Cardiac muscle cell (in vitro differentiated cells and primary cell): ENCODE measurements at places on chromosomes 11 and 22. TPM values are rescaled to one million over a fixed set of nuclear protein-coding genes. Genes with fewer than 3 reads are reported as not detected.

GRCh38 chr22:39108487-39108886 lies 11.4 kb downstream of the APOBEC3H start:
- H3K4me3 ChIP-seq: no peak overlapping the region
- peaks cover 5% of the 10 kb centered on the region for H3K4me1 ChIP-seq
- no peak for DNase-seq
- no peaks in the 10 kb centered on the region for H3K27me3 ChIP-seq
- H3K27ac ChIP-seq: no peak overlapping the region
- H3K36me3 ChIP-seq: no peaks in the 10 kb centered on the region

GRCh38 chr11:83054904-83055380 lies 16.8 kb downstream of the RAB30 start:
- H3K27ac ChIP-seq: no peak overlapping the region
- no peak overlapping the region for H3K4me3 ChIP-seq
- H3K27me3 ChIP-seq: no peaks in the 10 kb centered on the region
- H3K4me1 ChIP-seq: peaks cover 11% of the 10 kb centered on the region
- no peak for DNase-seq

DNA sequence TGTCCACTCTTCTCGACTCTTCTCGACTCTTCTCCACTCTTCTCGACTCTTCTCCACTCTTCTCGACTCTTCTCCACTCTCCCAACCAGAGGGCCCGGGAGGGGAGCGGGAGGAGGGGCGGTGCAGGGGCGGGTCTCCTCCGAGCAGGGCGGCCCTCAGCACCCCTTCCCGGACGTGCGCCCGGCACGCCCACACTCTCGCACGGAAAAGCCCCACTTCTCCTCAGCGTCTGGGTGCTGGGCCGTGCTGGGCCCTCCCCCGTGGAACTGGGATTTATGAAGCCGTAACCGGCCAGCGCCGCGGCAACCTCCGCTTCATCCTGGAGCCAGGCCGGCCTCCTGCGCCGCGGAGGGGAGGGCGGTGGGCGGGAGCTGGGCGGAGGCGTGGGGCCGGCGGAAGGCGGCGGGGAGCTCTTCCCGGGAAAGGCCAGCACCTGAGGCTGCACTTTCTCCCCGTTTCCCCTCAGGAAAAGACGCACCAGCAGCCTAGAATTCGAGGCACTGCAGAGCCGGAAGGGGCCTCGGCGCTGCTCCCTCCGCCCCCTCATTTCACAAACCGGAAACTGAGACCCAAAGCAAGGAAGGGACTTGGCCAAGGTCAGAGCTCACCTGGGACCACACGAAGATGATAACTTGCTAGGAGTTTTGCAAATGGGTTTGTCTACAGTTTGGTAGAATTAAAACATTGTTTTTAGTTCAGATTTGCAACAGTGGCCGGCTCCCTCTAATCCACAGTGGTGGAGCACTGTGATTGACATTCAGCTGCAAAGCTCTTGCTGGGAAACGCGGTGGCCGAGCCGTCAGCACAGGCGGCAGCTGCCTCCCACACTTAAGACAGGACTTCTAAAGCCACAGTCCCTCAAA lies 31.6 kb upstream of the JAM3 start:
- H3K4me1 ChIP-seq: peaks cover 48% of the 10 kb centered on the region
- peak overlapping the region; percentile 49 for H3K4me3 ChIP-seq
- H3K27ac ChIP-seq: peak overlapping the region; percentile 63
- peak; percentile 74 for DNase-seq

GRCh38 chr11:38136887-38137286 lies 1538.9 kb upstream of the RAG2 start:
- H3K36me3 ChIP-seq: no peaks in the 10 kb centered on the region
- no peak for DNase-seq
- no peaks in the 10 kb centered on the region for H3K4me1 ChIP-seq

DNA sequence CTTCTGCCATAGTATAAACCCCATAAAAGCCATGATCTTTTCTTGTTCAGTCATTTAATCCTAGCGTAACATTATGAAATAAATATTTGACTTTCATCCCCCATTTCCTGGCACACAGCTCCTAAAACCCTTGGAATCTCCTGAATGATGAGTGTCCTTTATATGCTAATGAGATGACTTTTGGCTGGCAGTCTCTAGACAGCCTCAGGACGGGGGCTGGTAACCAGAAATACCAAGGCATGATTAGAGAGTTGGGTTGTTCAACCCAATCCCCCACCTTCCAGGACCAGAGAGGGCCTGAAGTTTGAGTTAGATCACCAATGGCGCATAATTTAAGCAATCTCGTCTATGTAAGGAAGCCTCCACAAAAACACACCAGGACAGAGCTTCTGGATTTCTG lies 1246.1 kb upstream of the TENM4 start:
- no peaks in the 10 kb centered on the region for H3K4me1 ChIP-seq
- H3K27me3 ChIP-seq: no peaks in the 10 kb centered on the region
- no peak for DNase-seq
- H3K4me3 ChIP-seq: no peak overlapping the region
- no peak overlapping the region for H3K27ac ChIP-seq
- H3K36me3 ChIP-seq: no peaks in the 10 kb centered on the region

DNA sequence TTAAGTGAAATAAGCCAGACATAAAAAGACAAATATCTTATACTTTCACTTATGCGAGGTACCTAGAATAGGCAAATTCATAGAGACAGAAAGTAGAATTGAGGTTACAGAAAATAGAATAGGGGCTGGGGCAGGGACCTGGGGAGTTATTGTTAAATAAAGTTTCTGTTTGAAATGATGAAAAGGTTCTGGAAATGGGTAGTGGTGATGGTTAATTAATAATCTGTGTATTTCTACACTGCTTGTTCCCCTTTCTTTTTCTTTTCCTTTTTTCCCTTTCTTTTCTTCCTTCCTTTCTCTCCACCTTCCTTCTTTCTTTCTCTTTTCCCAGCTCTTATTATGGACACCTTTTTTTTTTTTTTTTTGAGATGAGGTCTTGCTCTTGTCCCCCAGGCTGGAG lies 2.8 kb downstream of the NAALADL1 start:
- H3K36me3 ChIP-seq: no peaks in the 10 kb centered on the region
- H3K27ac ChIP-seq: no peak overlapping the region
- DNase-seq: no peak
- no peaks in the 10 kb centered on the region for H3K4me1 ChIP-seq
- no peaks in the 10 kb centered on the region for H3K27me3 ChIP-seq

- no peak overlapping the region for H3K27ac ChIP-seq
- H3K4me3 ChIP-seq: no peak overlapping the region
- no peaks in the 10 kb centered on the region for H3K36me3 ChIP-seq
- no peaks in the 10 kb centered on the region for H3K27me3 ChIP-seq
Measured at GRCh38 chr22:18731075-18731666, 119.5 kb upstream of the RIMBP3 start.

GRCh38 chr22:24833881-24834495 lies 28.0 kb downstream of the SGSM1 start:
- no peaks in the 10 kb centered on the region for H3K36me3 ChIP-seq
- no peaks in the 10 kb centered on the region for H3K27me3 ChIP-seq
- no peaks in the 10 kb centered on the region for H3K4me1 ChIP-seq
- no peak overlapping the region for H3K27ac ChIP-seq
- no peak for DNase-seq

DNA sequence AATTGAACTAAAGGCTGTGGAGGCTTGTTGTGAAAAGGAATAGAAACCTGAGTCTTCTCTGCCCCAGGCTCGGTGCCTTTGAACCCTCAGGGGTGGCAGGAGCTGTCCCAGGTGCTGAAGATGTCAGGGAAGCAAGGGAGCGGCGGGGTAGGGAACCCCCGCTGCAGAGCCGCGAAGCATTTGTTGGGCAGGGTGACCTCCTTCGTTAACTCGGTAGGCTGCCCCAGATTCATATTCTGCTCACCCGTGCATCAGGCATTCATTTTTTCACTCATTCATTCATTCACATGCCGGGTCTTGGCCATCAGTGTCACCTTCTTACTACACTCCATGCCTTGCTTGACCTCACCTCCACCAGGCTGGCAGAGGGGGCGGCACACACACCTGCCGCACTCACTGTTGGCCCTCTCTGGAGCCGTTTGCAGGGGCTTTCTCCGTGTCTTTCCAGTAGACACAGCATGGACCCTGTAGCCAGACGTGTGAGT lies 618.9 kb downstream of the BRD1 start:
- H3K4me1 ChIP-seq: no peaks in the 10 kb centered on the region
- H3K27ac ChIP-seq: no peak overlapping the region
- H3K4me3 ChIP-seq: no peak overlapping the region
- no peak for DNase-seq
- H3K36me3 ChIP-seq: no peaks in the 10 kb centered on the region

- no peak overlapping the region for H3K27ac ChIP-seq
- DNase-seq: peak; percentile 21
- no peaks in the 10 kb centered on the region for H3K27me3 ChIP-seq
- H3K36me3 ChIP-seq: no peaks in the 10 kb centered on the region
- no peak overlapping the region for H3K4me3 ChIP-seq
Measured at GRCh38 chr11:124612567-124613246, 1.5 kb downstream of the PANX3 start.

- no peaks in the 10 kb centered on the region for H3K36me3 ChIP-seq
- no peak overlapping the region for H3K4me3 ChIP-seq
- H3K27ac ChIP-seq: no peak overlapping the region
- DNase-seq: no peak
- no peaks in the 10 kb centered on the region for H3K27me3 ChIP-seq
Measured at GRCh38 chr22:48223488-48224190, 1461.2 kb downstream of the TBC1D22A start.

DNA sequence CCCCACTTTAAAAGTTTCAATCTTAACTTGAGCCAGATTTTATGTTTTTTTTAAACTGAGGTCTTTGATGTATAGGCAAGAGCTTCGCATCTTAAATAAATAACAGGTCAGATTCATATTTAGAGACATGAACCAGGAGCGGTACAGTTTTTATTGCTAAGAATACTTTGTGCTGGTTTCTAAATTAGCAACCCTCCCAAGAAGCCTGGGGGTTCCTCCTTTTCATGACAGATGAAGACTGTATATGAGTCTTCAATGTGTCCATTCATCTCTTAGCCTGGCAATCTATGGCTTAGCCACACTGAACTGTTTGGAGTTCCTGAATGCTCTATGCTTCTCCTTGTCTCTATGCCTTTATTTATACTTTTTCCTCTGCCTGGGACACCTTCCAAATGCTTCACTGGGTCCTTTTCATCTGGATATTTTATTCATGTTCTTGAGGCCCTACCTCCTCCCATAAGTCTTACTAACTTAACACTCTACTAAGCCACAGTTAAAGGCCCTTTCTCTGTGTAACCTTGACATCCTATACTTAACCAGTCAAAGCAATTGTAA lies 338.6 kb downstream of the INSC start:
- DNase-seq: no peak
- H3K27me3 ChIP-seq: no peaks in the 10 kb centered on the region
- H3K4me1 ChIP-seq: no peaks in the 10 kb centered on the region
- H3K36me3 ChIP-seq: no peaks in the 10 kb centered on the region
- no peak overlapping the region for H3K27ac ChIP-seq
- H3K4me3 ChIP-seq: no peak overlapping the region

GRCh38 chr11:121671283-121672168 lies 218.8 kb upstream of the SORL1-AS1 start:
- peak overlapping the region; percentile 1 for H3K27ac ChIP-seq
- DNase-seq: peak; percentile 74
- no peaks in the 10 kb centered on the region for H3K36me3 ChIP-seq

DNA sequence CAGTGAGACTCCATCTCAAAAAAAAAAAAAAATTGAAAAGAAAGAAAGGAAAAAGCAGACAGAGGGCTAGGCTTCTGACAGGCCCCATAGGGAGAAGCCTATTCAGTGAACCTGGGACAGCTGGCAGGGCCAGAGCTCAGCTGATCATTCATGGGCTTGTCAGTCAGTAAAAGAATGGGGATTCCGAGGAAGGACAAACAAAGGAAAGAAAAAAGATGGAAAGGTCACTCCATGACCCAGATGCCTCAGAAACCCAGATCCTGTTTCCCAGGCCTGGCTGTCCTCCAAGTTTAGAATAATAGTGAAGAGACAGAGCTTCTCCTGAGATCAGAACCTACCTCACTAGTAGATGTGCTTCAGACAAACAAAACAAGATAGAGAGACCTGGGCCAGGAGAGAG lies 34.3 kb upstream of the ASPHD2 start:
- H3K27me3 ChIP-seq: no peaks in the 10 kb centered on the region
- no peak overlapping the region for H3K27ac ChIP-seq
- H3K36me3 ChIP-seq: no peaks in the 10 kb centered on the region
- H3K4me1 ChIP-seq: no peaks in the 10 kb centered on the region

DNA sequence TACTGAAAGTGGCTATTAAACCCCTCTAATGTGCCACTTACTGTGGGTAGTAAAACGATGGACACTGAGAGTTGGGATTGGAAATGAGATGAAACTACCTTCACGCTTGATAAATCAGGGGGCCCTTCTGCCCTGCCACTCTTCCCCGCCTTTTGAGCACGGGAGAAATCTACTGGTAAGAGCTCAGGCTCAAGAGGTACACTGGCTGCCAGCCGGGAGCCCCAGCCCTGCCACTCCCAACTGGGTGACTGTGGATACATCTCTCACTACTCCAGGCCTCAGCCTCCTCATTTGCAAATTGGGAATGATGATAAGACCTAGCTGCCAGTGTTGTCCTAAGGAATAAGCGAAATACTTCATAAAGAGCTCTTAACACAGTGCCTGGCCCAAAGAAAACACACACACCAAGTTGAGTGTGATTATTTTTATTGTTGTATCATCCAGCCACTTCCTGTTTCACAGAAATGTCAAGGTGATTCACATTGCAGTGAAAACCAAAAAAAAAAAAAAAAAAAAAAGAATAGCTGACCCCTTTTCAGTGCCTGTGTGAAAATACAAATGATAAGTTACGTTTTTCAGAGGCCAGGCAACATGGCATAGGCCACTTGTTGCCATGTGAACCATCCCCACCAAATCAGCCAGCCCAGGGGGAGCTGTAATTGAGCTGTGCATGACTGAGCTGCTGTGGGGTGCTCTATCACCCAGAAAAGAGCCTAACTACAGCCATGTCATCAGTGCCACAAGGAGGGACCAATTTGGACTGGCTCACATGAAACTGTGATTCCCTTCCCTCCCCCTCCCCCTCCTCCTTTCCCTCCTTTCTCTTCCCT lies 4.4 kb upstream of the ZNRD2 start:
- no peak overlapping the region for H3K4me3 ChIP-seq
- peaks cover 14% of the 10 kb centered on the region for H3K4me1 ChIP-seq
- no peak overlapping the region for H3K27ac ChIP-seq

DNA sequence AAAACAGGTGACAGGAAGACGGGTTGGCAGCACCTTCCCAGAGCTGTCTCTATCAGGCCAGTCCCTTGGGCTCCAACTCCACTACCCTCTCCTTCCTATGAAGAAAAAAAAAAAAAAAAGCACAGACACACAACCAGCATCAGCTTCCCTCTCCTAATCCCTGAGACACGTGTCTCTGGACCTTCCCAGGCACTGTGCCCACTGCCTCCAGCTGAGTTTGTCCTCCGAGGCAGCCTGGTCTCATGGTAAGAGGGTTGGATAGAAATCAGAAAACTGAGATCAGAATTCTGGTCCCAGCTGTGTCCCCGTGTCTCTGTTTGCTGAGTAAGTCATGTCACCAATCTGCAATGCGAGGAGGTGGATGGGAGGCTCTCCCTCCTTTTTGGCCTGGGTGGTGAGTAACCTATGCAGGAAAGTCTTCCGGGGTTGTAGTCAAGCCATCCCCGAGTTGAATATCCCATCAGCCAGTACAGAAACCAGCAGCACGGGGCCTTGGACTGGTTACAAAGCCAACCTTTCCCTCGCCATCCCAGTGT lies 193.7 kb upstream of the TBCEL start:
- H3K4me1 ChIP-seq: peaks cover 5% of the 10 kb centered on the region
- no peaks in the 10 kb centered on the region for H3K36me3 ChIP-seq
- no peak for DNase-seq
- peaks cover 8% of the 10 kb centered on the region for H3K27me3 ChIP-seq
- no peak overlapping the region for H3K27ac ChIP-seq

The P4HA3 gene
- not detected in 2 replicates for total RNA-seq

The FDX1 gene
- 20.0 and 24.1 TPM in 2 replicates for total RNA-seq

The TTC36 gene
- 8.2 and 11.3 TPM in 2 replicates for total RNA-seq

The KRTAP5-8 gene
- total RNA-seq: not detected in 2 replicates

The THY1 gene
- 2.1 and 6.3 TPM in 2 replicates for total RNA-seq

The SMIM35 gene
- total RNA-seq: not detected in 2 replicates

The KRTAP5-7 gene
- total RNA-seq: not detected in 2 replicates

The WNT11 gene
- total RNA-seq: 107 and 114 TPM in 2 replicates

The MUC5B gene
- not detected in 2 replicates for total RNA-seq
